Suppressor macrophage (primary cell): ENCODE measurements at places on chromosomes 5 and 9.

DNA sequence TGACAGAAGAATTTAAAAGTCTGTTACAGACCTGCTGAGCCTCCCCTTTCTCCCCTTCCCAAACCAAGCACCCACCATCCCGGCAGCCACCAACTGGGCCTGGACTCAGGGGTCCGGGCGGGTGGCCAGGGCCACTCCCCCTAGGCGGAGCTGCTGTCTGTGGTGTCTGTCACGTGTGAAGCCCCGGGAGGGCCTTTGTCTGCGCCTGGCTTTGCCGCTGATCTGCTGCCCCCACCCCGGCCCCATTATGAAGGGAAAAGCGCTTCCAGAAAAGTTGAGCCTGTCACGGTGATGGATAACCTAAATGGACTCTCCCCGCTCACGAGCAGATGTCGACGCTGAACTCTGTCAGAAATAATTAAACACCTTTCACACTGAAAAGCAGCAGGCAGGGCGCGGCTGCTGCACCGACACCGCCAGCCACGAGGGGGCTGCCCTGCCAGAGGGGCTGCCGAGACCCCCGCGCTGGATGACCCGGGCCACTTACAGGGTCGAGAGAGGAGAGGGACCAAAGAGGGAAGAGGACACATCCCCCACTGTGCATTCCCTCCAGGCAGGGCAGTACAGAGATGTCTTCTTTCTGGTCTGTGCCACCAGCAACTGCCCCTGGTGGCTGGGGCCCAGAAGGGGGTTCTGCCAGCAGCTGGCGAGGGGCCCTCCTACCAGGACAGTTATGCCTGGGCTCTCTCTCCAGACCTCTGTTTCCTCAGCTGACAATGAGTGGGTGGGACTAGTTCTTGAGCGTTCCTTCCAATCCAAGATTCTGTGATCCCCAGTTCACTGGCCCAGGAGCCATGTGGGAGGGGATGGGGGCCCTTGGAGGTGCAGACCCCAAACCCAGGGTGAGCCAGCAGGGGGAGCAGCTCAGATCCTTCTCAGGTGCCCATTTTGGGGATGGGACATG lies 36.0 kb upstream of the BARHL1 start:
- DNase-seq, result no peak

- DNase-seq, result no peak
Measured at GRCh38 chr5:111741278-111741677, 15.7 kb downstream of the NREP start.

- DNase-seq, result no peak
Measured at GRCh38 chr5:102627315-102627714, 127.8 kb upstream of the PAM start.

DNA sequence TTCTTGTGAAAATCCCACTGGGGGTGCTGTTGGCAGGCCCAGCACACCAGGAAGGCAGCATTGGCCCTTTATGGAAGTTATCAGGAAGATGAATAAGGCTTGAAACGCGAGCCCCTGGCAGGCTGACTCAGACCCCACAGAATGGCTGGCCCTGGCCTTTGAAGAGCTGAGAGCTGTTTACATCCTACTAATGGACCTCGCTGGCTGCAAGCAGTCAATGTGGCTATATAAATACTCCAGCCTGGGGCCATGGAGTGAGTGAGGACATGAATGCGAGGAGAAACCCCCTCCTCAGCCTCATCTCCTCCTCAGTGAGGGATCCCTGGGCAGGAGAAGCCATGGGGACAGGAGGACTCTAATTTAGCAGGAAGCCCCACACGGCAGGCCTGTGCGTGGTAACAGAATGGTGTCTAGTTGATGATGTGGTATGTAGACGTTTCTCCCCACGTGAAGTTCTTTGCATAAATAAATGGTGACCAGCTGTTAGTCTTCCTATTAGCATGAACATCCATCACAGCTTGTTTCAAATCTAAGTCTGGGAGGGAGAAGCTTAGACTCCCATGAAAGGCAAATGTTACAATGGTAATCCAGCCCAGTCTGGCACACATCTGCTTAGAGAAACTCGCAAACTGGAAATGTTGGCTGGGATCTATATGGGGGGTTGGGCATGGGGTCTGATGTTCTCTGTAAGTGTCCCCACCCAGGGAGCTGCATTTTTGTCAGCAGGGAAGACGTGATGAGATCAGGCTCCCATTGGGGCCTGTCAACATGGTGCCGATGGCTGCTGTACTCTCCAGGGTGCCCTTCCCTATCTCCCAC lies 175.1 kb upstream of the PITX1 start:
- DNase-seq, result no peak

GRCh38 chr9:97529363-97530076 lies 28.1 kb downstream of the TMOD1 start:
- DNase-seq, result no peak

DNA sequence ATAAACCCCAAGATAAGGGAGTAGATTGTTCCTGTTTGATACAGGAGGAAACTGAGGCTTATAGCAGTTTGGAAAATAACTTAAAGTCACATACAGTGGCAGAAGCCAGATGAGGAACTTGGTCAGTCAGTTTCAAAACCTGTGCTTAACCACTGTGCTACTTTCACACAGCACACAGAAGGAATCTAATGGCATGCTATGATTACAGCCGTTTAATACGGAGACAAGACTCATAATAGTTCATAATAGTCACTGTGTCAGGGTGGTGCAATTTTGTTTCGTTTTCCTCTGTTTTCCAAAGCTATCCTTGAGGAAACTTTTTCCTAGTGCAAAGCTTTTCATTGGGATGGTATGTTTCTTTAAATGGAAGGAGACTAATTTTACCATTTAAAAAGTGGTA lies 112.3 kb downstream of the GCNT1 start:
- peak; percentile 44 for DNase-seq

- no peak for DNase-seq
Measured at GRCh38 chr5:1120236-1120999, 8.6 kb upstream of the SLC12A7 start.

DNA sequence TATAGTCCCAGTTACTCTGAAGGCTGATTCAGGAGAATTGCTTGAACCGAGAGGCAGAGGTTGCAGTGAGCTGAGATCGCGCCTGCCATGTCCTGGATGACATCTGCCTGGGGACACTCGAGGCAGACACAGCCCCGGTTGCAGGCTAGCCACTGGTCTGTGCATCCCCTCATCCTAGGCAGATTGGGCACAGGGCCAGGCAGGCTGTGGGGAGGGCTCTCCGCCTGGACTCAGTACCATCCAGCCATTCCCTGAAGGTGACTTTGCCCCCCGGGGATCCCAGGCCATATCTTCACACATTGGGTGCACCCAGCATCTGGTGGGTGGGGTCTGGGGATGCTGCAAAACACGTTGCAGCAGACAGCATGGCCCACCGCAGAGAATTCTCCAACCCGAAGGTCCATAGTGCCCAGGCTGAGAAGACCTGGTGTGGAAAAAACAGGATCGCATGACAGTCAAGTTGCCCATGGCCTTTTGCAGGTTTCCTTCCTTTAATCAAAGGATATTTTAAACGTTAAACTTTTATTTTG lies 50.9 kb upstream of the SUSD3 start:
- no peak for DNase-seq

- DNase-seq, result no peak
Measured at GRCh38 chr9:137311171-137311985, 9.3 kb upstream of the NRARP start.

DNA sequence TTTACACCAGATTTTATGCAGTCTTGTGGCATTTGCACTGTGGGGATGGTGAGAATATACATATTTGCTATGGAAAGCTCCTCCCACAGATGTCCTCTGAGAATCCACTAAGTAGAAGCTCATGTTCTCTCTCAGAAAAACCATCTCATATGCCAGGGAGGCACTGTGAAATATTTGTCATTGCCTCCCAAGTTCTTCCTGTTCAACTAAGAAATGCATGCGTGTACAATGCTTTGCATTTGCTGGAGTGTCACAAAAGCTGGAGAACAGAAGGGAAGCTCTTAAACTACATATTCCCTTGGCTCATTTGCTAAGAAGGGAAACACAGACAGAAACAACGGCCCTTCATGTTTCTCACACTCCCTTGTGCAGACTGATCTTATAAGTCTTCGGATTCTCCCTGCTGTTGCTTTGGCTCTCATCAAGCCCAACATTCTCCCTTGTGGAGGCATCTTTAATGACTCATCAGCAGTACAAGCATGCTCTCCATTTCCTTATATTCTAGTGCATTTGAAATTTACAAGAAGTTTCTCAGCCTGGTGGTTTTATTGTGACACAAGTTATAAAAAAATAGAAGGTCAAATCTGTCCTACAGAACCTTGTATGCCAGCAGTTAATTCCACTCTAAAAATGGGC lies 220.6 kb downstream of the TRIM36 start:
- no peak for DNase-seq

DNA sequence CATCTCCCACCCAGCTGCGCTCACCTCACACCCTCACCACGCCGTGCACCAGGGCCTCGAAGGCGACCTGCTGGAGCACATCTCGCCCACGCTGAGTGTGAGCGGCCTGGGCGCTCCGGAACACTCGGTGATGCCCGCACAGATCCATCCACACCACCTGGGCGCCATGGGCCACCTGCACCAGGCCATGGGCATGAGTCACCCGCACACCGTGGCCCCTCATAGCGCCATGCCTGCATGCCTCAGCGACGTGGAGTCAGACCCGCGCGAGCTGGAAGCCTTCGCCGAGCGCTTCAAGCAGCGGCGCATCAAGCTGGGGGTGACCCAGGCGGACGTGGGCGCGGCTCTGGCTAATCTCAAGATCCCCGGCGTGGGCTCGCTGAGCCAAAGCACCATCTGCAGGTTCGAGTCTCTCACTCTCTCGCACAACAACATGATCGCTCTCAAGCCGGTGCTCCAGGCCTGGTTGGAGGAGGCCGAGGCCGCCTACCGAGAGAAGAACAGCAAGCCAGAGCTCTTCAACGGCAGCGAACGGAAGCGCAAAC lies 1.1 kb downstream of the POU4F3 start:
- DNase-seq, result no peak

DNA sequence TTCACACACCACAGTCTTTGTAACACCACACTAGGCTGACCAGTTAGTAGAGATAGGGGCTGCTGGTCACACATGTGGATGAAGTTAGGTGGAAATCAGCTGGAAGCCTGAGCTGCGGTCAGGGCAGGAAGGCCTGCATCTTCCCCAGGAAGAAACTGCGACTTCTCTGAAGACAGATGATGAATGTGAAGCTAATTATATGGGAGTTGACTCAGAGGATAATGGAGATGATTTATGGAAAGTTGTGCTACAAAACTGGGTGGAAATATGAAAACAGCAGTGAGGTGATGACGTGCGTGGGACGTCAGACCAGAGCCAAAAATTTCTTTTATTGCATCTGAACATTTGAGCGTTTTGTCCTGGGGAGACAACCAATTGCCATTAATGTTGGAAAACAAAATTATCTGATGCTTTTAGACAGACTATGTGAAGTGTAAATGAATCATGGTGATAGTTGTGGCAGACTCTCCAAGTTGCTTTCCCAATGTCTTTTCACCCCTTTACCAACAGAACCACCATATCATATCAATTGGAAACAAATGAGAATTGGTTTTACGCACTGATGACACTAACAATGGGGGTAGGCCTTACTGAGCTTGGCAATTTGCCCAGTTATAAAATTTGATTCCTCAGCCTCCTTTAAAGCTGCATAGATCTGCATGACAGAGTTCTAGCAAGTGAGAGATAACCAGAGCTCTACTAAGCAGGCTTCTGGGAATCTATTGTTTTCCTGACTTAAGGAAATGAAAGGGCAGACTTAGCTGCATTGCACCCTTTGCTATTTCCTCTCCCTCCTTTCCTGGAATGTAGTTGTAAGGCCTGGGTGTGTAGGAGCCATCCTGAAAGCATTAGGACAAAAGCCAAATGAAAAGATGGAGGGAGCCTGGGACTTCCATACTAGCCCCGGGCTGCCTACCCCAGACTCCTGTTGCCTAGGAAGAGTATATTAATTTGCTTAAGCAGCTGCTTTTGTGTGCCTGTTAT lies 84.0 kb downstream of the RAB3C start:
- no peak for DNase-seq

- no peak for DNase-seq
Measured at GRCh38 chr9:112325127-112325526, 8.3 kb downstream of the PTBP3 start.

DNA sequence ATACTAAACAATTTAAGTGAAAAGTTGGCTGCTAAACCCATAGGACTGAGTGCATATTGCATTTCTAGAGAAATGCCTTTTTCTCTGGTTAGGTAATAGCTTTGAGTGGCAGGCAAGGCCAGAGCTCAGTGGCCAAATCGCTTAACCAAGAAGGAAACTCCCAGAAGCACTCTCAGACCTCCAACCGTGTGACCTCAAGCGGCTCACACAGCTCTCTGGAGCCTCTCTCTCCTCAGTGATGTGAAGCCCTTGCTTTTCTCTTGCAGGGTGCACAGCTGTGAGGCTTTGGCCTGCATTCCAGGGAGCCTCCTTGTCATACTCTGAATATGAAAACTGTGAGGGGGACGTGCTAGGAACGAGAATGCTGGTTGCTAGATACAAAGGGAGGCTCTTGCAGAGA lies 106.7 kb downstream of the INSYN2B start:
- peak; percentile 76 for DNase-seq

- no peak for DNase-seq
Measured at GRCh38 chr5:138831703-138832102, 43.4 kb downstream of the LRRTM2 start.

DNA sequence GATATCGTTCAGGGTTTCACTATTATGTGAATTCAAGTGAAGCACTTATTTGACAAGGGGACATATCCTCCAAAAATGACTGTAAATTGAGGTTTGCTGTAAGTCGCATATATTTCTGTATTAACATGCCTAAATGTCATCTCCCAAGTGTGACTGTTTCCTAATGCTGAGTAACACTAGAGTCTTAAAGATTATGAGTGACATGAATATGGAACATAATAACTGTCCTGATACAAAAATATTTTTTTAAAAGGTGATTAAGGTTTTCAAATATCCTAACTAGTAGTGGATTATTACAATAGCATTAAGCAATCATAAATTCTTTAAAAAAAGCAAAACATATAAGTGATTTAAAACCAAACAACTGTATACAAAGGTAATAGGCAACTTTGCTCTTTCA lies 3.6 kb downstream of the NFIB start:
- DNase-seq, result no peak

GRCh38 chr5:163967268-163967667 lies 461.8 kb downstream of the MAT2B start:
- DNase-seq, result no peak

GRCh38 chr5:40503439-40503838 lies 176.3 kb upstream of the PTGER4 start:
- peak; percentile 64 for DNase-seq

DNA sequence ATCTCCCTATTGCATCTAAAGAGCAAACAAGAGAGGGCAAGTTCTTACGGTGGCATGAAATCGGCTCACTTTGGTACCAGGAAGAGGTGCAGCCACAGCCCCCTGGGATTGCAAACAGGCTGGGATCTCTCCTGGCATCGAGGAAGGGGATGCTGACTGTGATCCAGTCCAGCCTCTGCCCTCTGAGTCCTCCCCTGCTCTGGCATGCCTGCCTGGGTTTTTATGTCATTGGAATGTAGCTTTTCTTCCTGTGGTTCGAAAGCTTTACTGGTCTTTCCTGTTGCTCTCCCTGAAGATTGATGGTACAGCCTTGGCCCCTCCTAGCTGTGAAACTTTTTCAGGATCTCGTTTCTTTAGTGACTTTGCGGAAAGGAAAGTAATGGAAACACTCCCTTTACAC lies 6.6 kb downstream of the SLC46A2 start:
- DNase-seq, result no peak

- DNase-seq, result no peak
Measured at GRCh38 chr5:27619982-27620381, 581.6 kb upstream of the CDH9 start.
